CD8-positive, alpha-beta memory T cell (primary cell): ENCODE measurements at places on chromosomes 2 and 18.

DNA sequence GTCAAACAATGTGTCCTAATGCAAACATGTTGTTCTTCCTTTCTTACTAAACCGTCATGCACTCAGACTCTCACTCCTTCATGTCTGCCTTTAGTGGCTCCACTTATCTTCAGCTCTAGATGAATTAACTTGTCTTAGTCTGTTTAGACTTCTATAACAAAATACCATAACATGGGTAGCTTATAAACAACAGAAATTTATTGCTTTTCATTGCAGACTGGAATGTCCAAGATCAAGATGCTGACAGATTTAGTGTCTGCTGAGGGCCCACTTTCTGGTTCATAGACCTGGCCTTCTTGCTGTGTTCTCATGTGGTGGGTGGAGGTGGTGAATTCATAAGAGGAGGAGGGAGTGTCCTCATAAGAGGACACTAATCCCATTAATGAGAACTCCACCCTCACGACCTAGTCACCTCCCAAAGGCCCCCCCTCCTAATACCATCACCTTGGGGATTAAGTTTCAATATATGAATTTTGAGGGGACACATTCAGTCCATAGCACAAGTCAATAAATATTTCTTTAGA is 32.3 kb downstream of the RALBP1 start:
- H3K4me3 ChIP-seq = no peak overlapping the region
- H3K27me3 ChIP-seq = no peaks in the 10 kb centered on the region
- H3K27ac ChIP-seq = no peak overlapping the region
- no peak for DNase-seq
- no peaks in the 10 kb centered on the region for H3K36me3 ChIP-seq

- DNase-seq = no peak
- peaks cover 8% of the 10 kb centered on the region for H3K36me3 ChIP-seq
- H3K4me1 ChIP-seq = no peaks in the 10 kb centered on the region
- no peaks in the 10 kb centered on the region for H3K27me3 ChIP-seq
- no peak overlapping the region for H3K4me3 ChIP-seq
- H3K27ac ChIP-seq = no peak overlapping the region
These were observed 44.5 kb downstream of the ABHD3 start for GRCh38 chr18:21660078-21660477.

- peaks cover 5% of the 10 kb centered on the region for H3K27me3 ChIP-seq
- no peaks in the 10 kb centered on the region for H3K36me3 ChIP-seq
- H3K27ac ChIP-seq = no peak overlapping the region
- H3K4me3 ChIP-seq = no peak overlapping the region
- DNase-seq = no peak
These were observed 15.8 kb upstream of the CYP1B1 start for GRCh38 chr2:38091760-38092159.

- H3K4me1 ChIP-seq = no peaks in the 10 kb centered on the region
- no peaks in the 10 kb centered on the region for H3K27me3 ChIP-seq
- no peak overlapping the region for H3K4me3 ChIP-seq
- DNase-seq = no peak
- H3K27ac ChIP-seq = no peak overlapping the region
These were observed 51.7 kb downstream of the SOS1 start for GRCh38 chr2:39069136-39069515.

- no peak for DNase-seq
These were observed 7.2 kb downstream of the STK36 start for GRCh38 chr2:218679119-218679518.

GRCh38 chr2:73089270-73090030 is 17.9 kb upstream of the SFXN5 start:
- DNase-seq = no peak
- H3K36me3 ChIP-seq = no peaks in the 10 kb centered on the region
- H3K27me3 ChIP-seq = no peaks in the 10 kb centered on the region

GRCh38 chr2:231460073-231460835 is 4.0 kb downstream of the NCL start:
- DNase-seq = no peak
- no peak overlapping the region for H3K4me3 ChIP-seq
- no peak overlapping the region for H3K27ac ChIP-seq
- no peaks in the 10 kb centered on the region for H3K27me3 ChIP-seq
- H3K4me1 ChIP-seq = peaks cover 38% of the 10 kb centered on the region

- no peak overlapping the region for H3K27ac ChIP-seq
- H3K4me1 ChIP-seq = no peaks in the 10 kb centered on the region
- no peaks in the 10 kb centered on the region for H3K27me3 ChIP-seq
- DNase-seq = no peak
- H3K4me3 ChIP-seq = no peak overlapping the region
These were observed 597.2 kb upstream of the KLHL29 start for GRCh38 chr2:22787745-22788144.

GRCh38 chr2:197707316-197708213 is 2.4 kb downstream of the MARS2 start:
- H3K4me3 ChIP-seq = peak overlapping the region; percentile 88
- no peak for DNase-seq
- H3K27me3 ChIP-seq = no peaks in the 10 kb centered on the region
- H3K36me3 ChIP-seq = peaks cover 7% of the 10 kb centered on the region
- H3K27ac ChIP-seq = no peak overlapping the region

DNA sequence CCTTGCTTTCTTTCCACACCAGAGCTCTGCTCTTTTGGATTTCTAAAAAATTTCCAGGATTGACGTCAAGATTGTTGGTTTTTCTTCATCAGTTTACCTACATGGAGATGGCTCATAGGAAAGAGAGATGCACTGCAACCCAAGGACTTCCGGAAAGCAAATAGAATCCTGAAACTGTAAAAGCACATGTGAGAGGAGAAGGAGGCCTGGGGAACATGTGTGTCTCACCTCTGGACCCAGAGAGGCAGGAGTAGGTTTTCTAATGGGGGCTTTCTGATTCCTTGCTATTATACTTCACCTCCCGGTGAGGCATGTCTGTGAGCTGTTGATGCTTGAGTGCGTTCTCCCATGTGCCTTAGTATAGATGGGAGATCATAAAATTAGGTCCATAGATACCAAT is 362.8 kb downstream of the DCDC2C start:
- H3K36me3 ChIP-seq = no peaks in the 10 kb centered on the region
- H3K27ac ChIP-seq = no peak overlapping the region
- no peak overlapping the region for H3K4me3 ChIP-seq
- no peaks in the 10 kb centered on the region for H3K4me1 ChIP-seq
- DNase-seq = no peak

DNA sequence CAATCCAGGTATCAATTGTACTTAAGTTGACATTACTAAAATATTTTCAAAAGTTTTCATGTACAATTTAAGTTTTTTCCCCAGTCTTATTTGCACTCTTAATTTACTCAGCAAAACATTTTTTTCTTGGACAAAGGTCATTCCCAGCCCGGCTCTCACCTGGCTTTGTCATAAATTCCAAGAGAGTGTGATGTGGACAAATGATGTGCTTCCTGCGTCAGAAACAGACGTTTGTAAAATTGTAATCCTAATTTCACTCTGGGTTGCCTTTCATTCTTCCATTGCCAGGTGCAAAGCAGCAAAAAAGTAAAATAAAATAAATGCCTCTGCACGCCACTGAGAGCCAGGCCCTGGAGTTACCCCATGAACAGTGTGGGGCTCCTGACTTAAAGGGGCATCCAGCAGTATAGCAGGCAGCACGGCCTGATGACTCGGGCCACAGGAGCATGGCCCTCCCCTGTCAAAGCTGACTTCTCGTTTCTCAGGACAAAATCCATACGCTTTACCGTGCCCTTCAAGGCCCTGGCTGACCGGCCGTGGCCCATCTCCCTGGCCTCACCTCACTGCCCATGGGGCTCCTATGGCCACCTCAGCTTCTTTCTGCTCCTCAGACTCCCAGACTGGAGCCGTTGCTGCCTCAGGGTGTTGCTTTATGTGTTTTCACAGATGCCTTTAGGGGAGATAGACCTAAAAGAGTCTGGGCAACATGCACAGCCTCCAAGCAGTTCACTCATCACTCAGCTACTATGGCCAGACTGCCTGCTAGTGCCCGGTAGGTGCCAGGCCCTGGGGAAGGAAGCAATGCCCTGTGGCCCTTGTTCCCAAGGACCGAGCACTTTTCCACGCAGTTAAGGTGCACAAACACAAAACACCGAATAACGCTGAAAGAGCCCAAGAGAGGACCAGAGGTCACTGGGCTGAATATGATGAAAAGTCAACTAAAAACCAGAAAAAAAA is 7.6 kb upstream of the TMEM185B start:
- DNase-seq = no peak
- peaks cover 39% of the 10 kb centered on the region for H3K4me1 ChIP-seq
- H3K36me3 ChIP-seq = no peaks in the 10 kb centered on the region
- peak overlapping the region; percentile 67 for H3K4me3 ChIP-seq
- H3K27ac ChIP-seq = no peak overlapping the region

DNA sequence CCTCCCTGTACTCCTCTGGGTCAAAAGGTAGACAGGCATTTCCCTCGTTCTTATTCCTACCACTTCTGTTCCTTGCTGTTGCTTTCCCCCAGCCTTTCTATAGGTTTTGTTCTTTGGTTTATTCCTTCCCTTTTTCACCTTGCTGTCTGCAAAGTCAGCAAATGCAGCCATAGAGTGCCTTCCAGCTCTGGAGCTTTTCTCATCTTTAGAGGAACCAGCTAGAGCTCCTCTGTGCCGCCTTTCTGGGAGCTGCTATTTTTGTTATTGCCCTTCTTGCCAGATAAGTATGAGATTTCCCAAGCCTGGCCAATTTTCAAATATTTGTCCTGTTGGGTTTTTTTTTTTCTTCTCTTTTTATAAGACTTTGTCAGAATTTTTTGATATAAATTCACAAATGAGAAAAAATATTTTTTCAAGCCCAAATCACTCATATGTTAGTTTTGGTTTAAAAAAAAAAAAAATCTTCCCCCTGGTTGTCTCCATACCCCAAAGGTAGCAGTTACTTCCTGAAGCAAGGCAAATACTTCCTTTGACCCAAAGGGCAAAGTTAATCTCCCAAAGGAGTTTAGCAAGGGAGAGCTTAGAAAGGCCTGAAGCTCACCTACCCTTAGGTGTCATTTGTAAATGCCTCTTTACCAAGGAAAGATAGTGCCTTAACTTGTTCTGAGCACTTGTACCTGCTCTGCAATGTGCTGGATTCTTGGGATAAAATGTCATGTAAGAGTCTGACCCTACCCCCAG is 5.1 kb upstream of the TTC27 start:
- no peak for DNase-seq
- H3K4me1 ChIP-seq = no peaks in the 10 kb centered on the region
- no peaks in the 10 kb centered on the region for H3K27me3 ChIP-seq
- peaks cover 12% of the 10 kb centered on the region for H3K36me3 ChIP-seq
- no peak overlapping the region for H3K4me3 ChIP-seq

DNA sequence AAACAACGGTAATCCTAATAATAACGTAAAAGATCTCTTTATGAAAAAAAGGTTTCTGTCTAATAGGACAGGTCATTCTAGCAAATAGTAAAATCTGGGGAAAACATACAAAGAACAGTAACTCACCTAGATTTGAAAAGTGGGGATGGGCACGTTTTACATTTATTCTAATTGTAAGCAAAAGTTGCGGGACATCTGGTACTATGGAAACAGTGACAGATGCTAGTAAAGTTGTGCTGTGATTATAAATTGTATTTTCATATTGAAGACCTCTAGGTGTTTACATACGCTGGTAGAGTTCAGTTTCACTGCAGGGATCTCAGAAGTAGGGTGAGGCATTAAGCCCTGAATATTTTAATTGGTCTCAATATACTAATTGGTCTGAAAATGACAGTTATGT is 422.5 kb downstream of the DPP10 start:
- no peak overlapping the region for H3K4me3 ChIP-seq
- no peak overlapping the region for H3K27ac ChIP-seq
- DNase-seq = no peak
- H3K4me1 ChIP-seq = no peaks in the 10 kb centered on the region
- H3K27me3 ChIP-seq = no peaks in the 10 kb centered on the region

GRCh38 chr18:13252686-13253410 is 34.3 kb downstream of the LDLRAD4 start:
- H3K27ac ChIP-seq = no peak overlapping the region
- H3K36me3 ChIP-seq = no peaks in the 10 kb centered on the region
- no peaks in the 10 kb centered on the region for H3K4me1 ChIP-seq
- H3K27me3 ChIP-seq = no peaks in the 10 kb centered on the region
- H3K4me3 ChIP-seq = no peak overlapping the region

- H3K4me3 ChIP-seq = peak overlapping the region; percentile 52
- H3K27me3 ChIP-seq = no peaks in the 10 kb centered on the region
- no peaks in the 10 kb centered on the region for H3K36me3 ChIP-seq
- DNase-seq = no peak
- peaks cover 5% of the 10 kb centered on the region for H3K4me1 ChIP-seq
These were observed 81.0 kb upstream of the PPM1B start for GRCh38 chr2:44087714-44088092.

- no peak overlapping the region for H3K27ac ChIP-seq
- no peak overlapping the region for H3K4me3 ChIP-seq
- DNase-seq = no peak
- H3K27me3 ChIP-seq = no peaks in the 10 kb centered on the region
These were observed 154.3 kb downstream of the PLCL1 start for GRCh38 chr2:197958592-197959150.

DNA sequence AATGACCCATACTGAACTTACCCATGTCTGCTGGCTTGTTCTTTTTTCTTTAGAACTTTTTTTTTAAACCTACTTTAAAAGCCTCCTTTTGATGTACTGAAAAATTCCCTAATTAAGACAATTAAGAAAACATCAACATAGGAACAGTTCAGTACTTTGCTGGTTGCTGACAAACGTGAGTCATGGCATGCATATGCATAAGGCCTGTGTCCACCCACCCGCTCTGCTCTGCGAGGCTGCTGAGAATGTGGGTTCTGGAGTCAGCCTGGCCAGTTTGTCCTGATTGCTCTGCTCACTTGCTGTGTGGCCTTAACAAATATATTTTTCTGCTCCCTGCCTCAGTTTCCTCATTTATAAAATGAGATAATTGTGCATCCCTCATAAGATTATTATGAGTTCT is 27.3 kb downstream of the LAMA3 start:
- H3K4me1 ChIP-seq = peaks cover 10% of the 10 kb centered on the region
- H3K36me3 ChIP-seq = no peaks in the 10 kb centered on the region
- no peak overlapping the region for H3K27ac ChIP-seq
- no peak overlapping the region for H3K4me3 ChIP-seq
- no peaks in the 10 kb centered on the region for H3K27me3 ChIP-seq

- no peak overlapping the region for H3K4me3 ChIP-seq
- no peak overlapping the region for H3K27ac ChIP-seq
- peaks cover 12% of the 10 kb centered on the region for H3K4me1 ChIP-seq
- DNase-seq = no peak
- H3K27me3 ChIP-seq = peaks cover 6% of the 10 kb centered on the region
These were observed 4.8 kb downstream of the EPHA4 start for GRCh38 chr2:221567231-221567760.

- H3K27ac ChIP-seq = no peak overlapping the region
- no peak for DNase-seq
- no peaks in the 10 kb centered on the region for H3K27me3 ChIP-seq
These were observed 602.3 kb downstream of the TMEM182 start for GRCh38 chr2:103364177-103364576.

GRCh38 chr2:70684846-70685622 is 83.0 kb downstream of the ADD2 start:
- H3K36me3 ChIP-seq = no peaks in the 10 kb centered on the region
- no peaks in the 10 kb centered on the region for H3K4me1 ChIP-seq
- no peak overlapping the region for H3K4me3 ChIP-seq

DNA sequence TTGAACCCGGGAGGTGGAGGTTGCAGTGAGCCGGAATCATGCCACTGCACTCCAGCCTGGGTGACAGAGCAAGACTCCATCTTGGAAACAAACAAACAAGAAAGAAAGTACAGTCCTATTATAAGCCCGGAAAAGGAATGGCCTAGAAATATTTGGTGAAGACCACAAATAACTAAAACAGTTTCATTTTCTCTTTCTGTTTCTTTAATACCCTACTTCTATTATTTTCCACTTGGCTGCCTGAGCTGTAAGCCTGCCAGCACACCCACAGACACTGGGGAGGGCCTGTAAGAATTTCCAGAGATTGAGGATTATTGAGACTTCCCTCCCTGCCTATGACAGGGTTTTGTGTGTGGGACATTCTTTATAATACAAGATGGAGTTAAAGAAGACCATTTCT is 188.0 kb upstream of the DCC start:
- no peaks in the 10 kb centered on the region for H3K36me3 ChIP-seq
- no peak overlapping the region for H3K4me3 ChIP-seq
- no peaks in the 10 kb centered on the region for H3K4me1 ChIP-seq
- H3K27me3 ChIP-seq = no peaks in the 10 kb centered on the region
- H3K27ac ChIP-seq = no peak overlapping the region
